NCI-H69 (cell line): ENCODE measurements at places on chromosomes 11 and 22.

- DNase-seq: peak; percentile 69
Observed at GRCh38 chr11:128886406-128887124, 4.6 kb upstream of the KCNJ5 start.

DNA sequence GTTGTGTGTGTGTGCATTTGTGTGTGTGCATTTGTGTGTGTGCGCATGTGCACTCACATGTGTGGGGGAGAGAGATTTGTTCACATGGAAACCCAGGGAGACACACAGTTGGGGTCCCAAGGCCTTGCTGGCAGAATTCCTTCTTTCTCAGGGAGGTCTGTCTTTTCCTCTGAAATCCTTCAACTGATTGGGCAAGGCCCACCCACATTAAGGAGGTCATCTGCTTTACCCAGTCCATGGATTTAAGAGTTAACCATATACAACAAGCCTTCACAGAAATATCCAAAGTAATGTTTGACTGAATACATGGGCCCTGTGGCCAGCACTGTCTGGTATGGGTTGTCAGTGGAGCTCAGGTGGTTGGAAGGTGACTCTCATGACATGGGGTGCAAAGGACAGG lies 641.4 kb downstream of the BRD1 start:
- DNase-seq: no peak

- DNase-seq: no peak
Observed at GRCh38 chr11:66688561-66689534, 11.2 kb upstream of the RBM4B start.

DNA sequence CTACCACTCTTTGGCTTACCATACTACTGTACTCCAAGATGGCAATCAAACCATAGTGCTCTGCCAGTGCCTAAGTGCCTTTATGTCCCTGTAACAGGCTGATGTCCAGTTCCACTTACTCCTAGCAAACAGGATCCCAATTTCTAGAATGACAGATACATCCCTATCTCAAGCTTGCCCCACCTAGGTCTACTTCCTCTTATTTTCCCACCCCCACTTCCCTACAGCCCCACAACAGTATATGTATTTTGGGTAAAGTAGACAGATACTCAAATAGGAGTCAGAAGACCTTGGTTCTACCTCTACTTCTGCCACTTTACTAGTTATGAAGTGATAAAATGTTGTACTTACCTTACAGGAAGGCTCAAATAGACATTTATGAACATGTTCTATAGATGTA lies 24.1 kb downstream of the SIK3 start:
- no peak for DNase-seq

DNA sequence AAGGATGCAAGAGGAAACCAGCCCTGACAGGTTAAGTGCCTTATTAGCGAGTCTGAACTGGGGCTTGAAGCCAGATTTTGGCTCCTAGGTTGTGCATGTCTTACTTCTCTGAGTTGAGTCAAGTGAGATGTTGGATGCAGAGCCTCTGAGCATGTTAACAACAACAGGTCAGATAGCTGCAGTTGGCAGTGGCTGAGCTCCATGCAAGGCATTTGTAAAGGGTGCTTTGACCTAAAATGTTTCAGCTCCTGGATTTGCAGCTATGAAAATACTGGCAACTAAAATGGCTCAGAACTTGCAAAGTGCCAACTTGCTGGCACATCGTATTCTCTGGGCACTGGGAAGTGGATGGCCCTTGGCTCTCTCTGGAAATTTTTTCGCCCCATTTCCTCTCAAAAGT lies 16.4 kb upstream of the CSRP3 start:
- no peak for DNase-seq

DNA sequence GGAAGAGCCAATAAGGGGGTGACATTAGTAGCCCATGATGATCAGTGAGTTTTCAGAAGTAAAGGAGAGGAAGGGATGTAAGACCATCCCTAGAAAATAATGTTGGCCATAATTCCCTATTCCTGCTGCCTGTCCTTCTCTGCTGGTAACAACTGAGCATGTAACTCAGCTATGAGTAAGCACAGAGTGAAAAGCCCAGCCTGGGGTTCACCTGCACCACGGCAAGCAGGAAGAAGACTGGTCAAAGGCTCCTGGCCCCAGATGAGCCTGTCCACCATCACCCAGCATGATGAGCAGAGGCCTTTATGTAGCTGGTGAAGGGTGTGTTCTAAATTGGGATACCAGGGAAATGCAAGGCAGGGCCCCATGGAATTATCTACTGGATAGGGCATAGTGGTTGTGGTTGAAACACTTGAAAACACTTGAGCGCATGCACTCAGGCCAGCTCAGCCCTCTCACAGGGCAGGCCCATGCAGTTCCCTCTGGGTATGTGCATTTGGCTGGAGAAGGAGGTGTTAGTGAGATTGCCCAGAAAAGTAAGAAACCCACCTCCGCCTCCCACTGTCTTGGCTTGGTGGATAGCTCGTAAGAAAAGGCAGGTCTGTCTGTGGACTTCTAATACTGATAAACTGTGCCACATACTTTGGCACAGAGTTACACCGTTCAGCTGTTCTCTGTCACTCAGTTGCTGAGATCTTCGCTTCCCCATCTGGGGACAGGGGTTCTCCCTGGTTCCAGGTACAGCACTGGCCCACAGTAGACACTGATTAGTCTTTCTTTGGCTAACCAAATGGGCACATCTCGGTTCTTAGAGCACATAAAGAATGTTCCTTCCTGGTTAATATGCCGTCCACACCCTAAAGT lies 86.8 kb downstream of the AMOTL1 start:
- no peak for DNase-seq

DNA sequence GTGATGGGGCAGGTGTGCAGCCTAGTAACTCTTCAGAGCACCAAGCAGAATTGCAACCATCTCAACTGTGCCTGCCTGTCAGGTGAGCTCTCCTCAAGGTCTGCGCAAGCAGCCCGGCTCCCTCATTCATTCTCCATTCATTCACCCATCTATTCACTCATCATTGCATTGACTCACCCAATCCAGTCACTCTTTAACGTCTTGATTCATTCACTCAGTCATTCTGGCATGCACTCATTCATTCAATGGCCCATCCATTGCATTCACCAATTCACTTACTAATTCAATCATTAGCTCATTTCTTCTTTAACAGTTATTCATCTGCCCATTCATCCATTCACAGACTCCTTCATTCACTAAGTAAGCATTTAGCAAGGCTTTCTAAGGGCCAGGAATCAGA lies 111.8 kb downstream of the PDE2A start:
- DNase-seq: no peak
